Sigmoid colon (tissue), 7 donors: ENCODE measurements at places on chromosomes 2 and 18. TPM values are rescaled to one million over a fixed set of nuclear protein-coding genes. Genes with fewer than 3 reads are reported as not detected.

- DNase-seq = no peak
Measured at GRCh38 chr2:142058149-142058548, 72.7 kb downstream of the LRP1B start.

GRCh38 chr18:9150121-9150520, 13.5 kb downstream of the ANKRD12 start:
- no peak for DNase-seq

- DNase-seq = no peak
Measured at GRCh38 chr18:70822117-70822516, 533.3 kb downstream of the SOCS6 start.

DNA sequence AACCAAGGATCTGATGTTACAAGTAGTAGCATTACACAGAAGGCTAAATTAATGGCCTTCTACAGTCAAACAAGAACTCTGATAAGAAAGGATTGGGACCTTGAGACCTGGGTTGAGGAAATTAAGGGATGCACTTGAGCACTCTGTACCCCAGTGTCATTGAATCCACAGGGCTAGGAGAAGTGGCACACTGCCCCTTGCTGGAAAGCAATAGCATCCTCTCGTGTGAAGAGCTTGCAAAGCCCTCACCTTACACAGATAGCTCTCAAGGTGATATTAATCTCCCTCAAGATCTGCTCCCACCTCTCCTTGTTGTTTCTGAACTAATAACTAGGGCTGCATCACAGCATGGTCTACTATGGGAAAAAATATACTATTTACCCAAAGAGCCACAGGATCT, 26.5 kb upstream of the CHST9 start:
- no peak for DNase-seq

DNA sequence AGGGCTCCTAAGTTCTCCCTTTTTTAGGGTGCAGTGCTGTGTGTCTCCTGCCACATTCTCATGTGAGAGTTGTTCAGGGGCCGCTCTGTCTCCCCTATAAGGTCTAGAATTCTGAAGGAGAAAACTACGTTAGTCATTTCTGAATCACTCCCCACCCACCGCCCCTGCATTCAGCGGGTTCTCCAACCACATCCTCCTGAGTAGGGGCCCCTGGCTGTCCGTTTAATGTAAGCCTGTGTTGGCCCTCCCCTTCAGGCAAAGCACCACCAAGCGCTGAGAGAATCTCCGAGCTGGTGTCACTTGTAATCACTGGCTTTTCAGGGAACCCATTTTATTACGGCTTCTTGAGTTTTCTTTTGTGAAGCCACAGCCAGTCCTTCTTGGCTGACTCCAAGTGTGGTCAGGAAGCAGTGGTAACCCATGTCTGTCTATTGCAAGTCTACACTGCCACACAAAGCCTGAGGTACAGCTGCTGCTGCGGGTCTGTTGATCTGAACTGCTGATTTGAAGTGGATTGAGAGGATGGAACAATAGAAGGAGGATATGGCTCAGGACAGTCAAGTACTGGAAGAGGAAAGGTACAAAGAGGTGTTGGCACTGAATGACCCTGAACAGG, 16.9 kb downstream of the LCT start:
- DNase-seq = no peak

DNA sequence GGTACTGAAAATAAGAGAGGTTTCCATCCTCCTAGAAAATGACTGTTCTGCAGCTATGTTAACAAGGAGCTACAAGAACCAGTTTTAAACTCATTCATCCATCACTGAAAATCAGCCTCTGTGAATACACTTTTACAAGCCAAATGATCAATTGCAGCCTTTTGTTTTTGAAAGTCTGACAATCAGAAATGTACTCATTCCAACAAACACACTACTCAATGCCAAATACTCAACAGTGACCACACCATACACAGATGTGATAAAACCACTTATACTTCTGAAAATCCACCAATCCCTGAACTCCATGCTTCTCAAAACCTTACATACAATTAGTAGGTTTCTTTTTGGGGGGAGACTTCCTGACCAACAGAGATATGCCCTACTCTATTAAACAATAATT, 663.9 kb upstream of the CHAC2 start:
- no peak for DNase-seq

GRCh38 chr18:32742579-32742978, 30.2 kb downstream of the KLHL14 start:
- no peak for DNase-seq

- peak; percentile 60 for DNase-seq
Measured at GRCh38 chr2:11574176-11575046, 40.6 kb downstream of the GREB1 start.

The ANKRD30BL gene
- total RNA-seq = not detected

DNA sequence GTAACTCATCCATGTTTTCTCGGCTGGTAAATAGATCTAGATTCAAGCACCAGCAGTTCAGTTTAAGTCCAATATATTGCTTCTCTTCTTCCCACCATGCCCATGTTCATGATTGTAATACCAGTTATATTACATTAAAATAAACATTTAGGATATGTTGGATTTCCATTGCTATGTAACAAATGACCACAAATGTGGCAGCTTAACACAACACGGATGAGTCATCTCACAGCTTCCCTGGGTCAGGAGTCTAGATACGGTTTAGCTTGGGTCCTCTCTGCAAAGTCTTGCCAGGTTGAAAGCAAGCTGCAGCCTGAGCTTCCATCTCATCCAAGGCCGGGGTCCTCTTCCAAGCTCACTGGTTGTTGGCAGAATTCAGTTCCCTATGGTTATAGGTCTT, 39.4 kb upstream of the SMAD2 start:
- DNase-seq = no peak

GRCh38 chr2:118913131-118913802, 28.7 kb upstream of the MARCO start:
- DNase-seq = no peak

- DNase-seq = no peak
Measured at GRCh38 chr2:159074605-159075004, 106.2 kb downstream of the TANC1 start.
